Heart right ventricle (tissue), 16 donors: ENCODE measurements at places on chromosomes 5 and 9.
A peak's percentile ranks its signal among the peaks of the same experiment; 100 is the strongest.

GRCh38 chr9:92627651-92628050, 42.3 kb downstream of the IPPK start:
- no peak for DNase-seq

DNA sequence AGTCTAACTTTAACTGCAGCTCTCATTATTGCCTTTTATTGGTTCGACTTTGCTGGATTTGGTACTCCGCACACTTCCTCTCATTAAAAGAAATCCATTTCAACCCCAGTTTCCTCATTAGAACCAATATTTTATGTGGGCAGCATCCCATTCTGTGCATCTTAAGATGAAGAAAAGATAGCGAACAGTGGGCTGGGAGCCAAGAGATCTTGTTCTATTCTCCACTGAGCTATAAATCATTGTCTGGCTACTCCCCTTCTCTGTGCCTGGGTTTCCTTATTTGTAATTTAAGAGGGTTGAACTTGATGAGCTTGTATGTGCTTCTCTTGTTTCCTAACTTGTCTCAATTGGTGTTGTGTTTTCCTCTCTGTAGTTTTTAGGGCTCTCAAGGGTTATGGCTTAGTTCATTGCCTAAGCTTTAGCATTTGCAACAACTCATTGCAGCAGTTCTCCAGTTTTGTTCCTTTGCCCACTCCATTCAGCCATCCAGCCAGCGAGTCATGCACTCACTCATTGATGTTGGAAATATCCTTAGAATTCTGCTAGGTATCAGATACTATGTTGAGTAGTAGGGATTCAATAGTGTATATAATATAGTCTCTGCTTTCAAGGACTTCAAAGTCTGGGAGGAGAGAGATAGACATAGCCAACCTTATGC, 273.3 kb upstream of the TNC start:
- no peak for DNase-seq

GRCh38 chr5:110854200-110854599, 115.4 kb downstream of the SLC25A46 start:
- DNase-seq = no peak

DNA sequence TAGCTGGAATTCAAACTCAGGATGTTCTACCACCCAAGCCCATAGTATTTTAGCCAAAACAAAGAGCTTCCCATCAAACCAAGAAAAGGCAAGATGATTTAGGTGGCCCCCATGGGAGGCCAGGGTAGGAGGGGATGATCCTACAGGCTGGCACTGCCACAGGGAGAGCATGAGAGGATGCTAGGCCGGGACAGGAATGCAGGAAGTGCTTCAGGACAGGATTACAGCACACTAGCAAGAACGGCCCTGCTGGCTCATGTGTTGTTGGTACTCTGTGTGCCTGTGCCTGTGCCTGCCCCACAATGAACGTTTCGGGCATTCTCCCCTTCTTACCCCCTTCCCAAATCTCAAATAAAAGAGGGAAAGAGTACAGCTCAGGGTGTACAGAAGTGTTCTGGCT, 110.7 kb upstream of the TRIM32 start:
- DNase-seq = no peak

DNA sequence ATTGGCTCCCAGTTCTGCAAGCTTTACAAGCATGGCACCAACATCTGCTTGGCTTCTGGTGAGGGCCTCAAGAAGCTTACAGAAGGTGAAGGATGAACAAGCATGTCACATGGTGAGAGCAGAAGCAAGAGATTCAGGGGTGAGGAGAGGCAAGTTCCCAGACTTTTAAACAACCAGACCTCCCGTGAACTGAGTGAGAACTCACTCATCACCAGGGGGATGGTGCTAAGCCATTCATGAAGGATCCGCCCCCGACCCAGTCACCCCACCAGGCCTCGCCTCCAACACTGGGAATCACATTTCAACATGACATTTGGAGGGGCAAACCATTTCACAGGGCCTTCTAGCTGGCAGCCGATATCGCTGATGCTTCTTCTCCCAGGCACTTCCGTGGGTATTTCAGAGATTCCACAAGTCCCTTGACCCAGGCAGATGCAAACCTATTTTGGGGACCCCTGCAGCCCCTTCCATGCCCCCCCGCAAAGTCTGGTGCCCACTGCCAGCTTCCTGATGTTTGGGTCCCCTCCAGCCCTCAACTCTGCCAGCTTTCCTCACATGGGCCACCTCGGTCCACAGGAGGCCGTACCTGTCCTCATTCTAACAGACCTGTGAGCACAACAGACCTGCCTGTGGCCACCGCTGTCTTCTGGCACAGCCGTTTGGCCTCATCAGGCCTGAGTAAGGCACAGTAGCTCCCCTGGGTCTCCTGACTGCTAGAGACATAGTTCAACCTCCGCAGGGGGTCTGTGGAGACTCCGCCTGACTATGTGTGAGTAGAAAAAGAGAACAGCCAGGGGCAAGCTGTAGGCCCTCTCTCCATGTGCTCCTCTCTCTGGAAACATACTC, 60.7 kb upstream of the ANGPTL2 start:
- DNase-seq = no peak

GRCh38 chr9:137445930-137446431, 4.8 kb upstream of the ENTPD8 start:
- DNase-seq = no peak

DNA sequence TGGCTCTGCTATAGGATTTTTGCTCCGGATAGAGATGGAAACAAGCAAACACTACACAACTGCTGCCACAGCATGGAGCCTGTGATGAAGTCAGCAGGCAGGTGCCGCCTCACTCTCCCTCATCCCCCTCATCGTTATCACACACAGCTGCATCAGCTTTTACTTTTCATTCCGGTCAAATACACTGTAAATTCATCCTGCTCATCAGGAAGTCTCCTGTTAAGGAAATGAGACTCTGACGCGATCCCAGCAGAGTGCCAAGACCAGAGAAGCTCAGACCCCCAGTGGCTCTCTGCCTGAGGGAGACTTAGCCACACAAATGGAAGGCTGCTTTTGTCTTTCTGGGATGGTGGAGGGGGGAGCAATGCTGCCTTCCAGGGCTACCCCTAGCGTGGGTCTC, 270.2 kb downstream of the ELAVL2 start:
- DNase-seq = no peak

DNA sequence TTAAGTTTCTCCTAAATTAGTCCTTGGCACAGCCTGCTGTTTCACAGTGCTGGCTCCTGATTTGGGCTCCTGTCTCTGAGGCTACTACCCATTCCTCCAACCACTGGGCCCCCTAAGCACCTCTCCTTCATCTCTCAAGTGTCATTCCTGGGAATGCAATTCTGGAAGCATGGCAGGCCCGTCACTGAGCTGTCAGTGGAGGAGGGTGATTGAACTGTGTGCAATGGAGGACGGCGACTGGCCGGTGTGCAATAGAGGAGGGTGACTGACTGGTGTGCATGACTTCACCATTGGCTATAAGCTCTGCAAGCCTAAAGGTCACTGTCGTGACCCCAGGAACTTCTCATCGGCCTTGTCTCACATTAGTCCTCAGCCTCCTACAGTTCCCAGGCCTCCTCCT, 12.4 kb upstream of the IL17B start:
- no peak for DNase-seq

DNA sequence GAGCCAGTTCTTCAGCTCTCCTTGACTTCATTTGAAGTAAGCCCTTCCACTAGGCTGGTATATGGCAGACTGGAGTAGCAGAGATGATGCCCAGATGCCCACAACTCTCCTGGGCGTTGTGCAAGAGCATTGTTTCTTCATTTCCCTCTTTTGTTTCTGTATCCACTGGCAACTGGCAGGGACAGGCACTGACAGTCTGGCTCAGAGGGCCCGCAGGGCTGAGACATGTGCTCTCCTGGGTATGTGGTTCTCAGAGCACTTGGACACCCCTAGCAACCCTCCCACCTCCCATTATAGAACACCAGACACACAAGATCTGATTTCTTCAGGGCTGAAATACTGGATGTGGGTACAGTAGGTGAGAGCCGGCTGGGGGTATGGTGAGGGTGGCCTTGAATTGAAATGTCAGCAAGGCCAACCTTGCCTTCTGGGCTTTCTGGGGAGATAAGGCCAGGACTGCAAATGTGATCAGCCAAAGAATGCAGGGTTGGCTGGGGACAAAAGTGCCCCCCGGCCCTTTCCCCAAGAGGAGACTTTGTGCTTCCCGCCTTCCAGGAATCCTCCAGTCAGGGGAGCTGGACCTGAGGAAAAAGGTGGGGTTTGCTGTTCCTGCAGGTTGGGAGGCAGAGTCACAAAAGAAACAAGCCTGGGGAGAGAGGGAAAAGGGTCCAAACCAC, 28.6 kb upstream of the CTNNA1 start:
- DNase-seq = peak; percentile 44
